Activated CD8-positive, alpha-beta T cell treated with anti-CD3 and anti-CD28 coated beads, Interleukin-2, amount 10 ng/mL, durations not matched to agents 7 days and 5 days (primary cell): ENCODE measurements at places on chromosomes 16 and 17.

- peak; percentile 22 for DNase-seq
Observed at GRCh38 chr17:55926276-55926990, 175.6 kb downstream of the PCTP start.

DNA sequence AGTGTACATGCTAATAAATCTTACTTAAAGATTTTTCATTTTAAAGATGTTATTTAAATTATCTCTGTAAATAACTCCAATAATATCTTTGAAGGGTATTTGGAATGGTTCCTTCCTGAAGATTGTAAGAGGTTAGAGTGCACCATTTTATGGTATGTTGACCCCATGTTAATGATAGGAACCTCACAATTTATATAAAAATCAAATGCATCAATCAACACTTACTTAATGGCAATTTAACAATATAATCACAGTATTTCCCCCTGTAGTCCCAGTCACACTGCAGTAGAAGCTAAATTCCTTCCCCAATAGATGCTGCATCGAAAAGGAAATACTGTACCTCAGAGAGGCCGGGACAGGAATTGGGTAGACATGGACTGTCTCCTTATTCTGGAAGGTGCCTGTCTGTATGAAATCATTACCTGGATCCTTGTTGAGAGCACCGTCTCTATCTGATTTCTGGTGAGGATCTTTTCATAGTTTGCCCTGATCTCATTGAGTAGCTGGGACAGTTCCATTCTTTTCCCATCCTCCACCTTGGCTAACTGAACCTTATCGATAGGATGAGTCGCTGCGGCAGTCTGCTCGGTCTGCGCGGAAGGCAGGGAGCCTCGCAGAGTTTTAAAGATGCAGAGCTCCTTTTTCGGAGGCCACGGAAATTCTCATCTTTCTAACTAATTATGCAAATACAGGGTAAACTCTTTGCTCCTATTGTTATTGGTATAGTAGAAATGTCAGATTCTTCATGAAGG lies at the start of gene KRT222:
KRT222 (minus strand) TSS at position 596 of the 752 bp plus-strand sequence; CDS start at position 518, 78 bp downstream.
- no peak for DNase-seq

GRCh38 chr17:39484178-39484577 lies 22.9 kb downstream of the CDK12 start:
- DNase-seq, result no peak

DNA sequence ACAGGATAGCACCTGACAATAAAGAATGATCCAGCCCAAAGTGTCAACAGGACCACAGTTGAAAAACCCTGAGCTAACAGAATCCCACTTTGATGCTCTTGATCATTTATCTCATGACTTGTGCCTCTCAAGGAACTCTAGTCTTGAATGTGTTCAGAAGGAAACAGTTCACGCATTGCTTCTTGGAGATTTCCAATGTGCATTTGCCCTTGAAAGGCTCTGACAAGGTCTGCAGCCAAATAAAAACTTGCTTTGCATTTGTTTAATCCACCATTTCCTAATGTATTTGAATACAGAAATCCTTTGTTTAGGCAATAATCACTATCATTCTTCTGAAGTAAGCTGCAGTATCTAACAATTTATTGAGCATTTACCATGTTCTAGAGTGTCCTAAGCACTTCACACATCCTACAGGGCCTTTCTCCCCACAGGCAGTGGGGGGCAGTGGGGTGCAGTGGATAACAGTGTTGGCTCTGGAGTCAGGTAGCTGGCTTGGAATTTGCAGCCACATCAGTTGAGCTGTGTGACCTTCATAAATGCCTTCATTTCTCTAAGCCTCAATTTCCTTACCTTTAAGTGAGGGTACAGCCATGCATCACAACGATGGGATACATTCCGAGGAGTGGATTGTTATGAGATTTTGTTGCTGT lies 239.7 kb downstream of the XYLT1 start:
- DNase-seq, result no peak

DNA sequence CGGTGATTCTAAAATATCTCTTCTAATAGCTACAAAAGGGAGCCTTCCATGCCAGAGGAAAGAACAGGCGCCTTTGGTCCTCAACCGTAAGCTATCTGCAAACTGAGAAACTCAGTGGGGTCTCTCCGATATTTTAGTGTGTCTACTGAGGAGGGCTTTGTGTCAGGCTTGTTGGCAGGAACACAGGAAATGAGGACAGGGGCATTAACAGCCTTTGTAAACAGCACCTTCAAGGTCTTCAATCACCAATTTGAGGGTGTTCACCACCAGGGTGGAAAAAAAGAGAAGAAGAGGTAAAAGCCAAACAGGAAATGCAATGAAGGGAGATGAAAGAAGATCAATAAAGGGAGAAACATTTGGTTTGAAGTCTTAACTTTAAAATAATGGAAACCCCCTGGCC lies 580.1 kb upstream of the SALL1 start:
- no peak for DNase-seq

DNA sequence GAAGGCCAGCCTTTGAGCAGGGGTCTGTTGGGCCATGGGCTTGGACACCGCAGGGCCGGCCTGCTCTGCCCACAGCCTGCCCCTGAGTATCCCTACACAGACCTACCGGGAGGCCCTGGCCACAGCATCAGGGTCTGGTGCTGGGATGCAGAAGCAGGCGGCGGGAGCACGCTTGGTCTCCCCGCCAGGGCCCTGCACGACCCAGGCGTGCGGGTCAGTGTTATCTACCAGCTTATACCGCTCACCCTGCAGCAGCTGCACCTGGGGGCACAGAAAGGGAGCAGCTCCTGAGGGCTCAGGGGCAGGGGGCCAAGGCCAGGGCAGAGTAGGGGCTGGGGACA lies 8.8 kb downstream of the EVPL start:
- no peak for DNase-seq

- DNase-seq, result no peak
Observed at GRCh38 chr17:17692353-17693252, 11.3 kb downstream of the RAI1 start.

- no peak for DNase-seq
Observed at GRCh38 chr16:56999409-57000270, 10.3 kb downstream of the NLRC5 start.

DNA sequence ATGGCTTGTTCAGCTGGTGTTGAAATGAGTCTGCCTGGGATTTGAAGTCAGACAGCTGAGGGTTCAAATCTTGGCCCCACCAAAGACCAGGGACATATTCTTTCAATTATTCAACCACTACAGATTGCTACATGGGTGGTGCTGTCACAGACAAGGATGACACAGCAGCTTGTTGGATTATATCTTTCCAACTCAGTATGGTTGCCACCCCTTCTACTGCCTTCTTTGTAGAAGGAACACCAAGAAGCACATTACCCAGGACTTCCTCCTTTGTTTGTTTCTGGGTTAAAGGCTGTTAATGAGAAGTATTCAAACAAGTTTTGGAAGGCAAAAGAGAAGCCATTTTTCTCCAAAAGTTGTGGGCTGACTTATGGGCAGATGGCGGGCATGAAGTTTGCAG lies 78.6 kb downstream of the COPRS start:
- DNase-seq, result no peak

DNA sequence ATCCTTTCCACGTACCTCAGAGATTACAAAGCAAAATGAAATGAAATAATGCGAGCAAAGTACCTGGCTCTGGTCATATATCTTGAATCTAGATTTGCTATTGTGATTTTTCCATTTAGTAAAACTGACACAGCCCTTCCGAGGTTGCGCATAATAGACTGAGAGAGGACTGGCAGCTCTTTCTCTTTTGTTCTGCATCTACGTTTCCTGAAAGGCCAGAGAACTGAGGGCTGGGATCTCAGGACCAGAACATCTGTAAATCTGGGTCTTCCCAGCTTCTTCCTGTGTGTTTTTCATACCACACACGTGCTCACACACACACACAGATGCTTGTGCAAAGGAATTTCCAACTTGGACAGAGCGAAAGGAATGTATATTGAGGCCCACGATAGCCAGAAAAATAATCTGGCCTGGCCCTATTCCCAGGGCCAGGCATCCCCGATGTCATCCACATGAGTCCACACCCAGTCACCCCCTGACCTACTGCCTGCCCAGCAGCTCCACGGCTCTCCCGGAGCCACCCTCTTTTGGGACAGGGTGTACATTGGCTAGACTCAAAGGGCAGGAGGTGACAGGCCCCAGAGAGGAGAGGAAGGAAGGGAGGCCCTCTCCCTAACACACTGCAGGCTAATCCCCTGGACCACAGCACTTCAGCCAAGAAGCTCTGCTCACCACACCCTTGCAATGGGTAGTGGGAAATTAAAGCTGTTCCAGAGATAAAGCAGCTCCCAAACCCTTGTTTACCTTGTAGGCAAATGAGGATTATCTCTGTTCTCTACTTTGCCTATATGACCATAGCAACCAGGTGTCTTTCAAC lies 41.8 kb downstream of the NOL11 start:
- DNase-seq, result no peak

GRCh38 chr17:49520386-49521087 lies 25.4 kb downstream of the NGFR start:
- no peak for DNase-seq

DNA sequence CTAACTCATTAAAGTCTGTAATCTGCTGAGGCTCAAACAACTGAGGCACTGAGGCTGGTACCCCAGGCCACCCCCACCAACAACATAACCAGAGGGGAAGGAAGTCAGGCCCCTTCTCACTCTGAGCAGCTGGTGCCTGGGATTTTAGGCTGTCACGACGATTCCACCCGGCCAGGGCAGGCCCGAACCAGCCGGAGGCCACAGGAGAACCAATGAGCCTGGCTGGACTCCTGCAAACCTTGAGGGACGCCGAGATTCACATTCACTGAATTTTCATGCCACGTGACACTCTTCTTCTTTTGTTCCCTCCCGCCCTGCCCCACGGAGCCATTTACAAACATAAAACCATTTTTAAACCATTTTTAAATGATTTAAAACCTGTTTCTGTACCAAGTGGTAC lies 48.1 kb downstream of the RPH3AL start:
- DNase-seq, result no peak

DNA sequence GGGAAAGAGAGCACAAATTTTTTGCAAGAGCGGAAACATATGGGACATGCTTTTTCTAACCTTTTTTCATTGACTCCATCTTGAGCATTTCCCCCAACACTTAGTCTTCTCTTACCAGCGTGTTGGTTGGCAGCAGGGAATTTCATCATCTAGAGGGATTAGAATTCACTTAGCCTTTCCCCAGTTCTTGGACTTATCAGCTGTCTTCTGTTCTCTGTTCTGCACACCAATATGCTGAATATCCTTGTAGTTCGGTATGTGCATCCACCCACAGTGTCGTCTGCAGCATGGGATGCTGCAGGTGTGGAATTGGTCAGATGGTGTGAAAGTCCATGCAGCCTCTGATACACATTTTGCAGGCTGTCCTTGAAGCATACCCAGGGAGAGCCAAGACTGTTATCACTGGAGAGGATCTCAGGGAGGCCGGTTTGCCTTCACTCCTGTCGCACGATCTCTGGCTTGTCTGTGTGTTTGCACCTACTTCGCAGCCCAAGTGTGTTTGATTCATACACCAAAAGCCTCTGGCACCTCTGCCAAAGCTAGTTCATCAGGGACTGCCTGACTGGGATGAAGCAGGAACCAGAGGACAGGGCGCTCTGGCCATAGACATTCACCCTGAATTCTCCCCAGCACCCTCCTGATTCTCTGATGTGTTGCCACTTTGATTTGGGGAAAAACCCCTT lies 93.3 kb downstream of the SOCS1 start:
- DNase-seq, result no peak

GRCh38 chr17:5705081-5705875 lies 121.0 kb upstream of the NLRP1 start:
- peak; percentile 24 for DNase-seq

GRCh38 chr16:60151987-60152386 lies 1417.9 kb upstream of the GOT2 start:
- DNase-seq, result no peak

DNA sequence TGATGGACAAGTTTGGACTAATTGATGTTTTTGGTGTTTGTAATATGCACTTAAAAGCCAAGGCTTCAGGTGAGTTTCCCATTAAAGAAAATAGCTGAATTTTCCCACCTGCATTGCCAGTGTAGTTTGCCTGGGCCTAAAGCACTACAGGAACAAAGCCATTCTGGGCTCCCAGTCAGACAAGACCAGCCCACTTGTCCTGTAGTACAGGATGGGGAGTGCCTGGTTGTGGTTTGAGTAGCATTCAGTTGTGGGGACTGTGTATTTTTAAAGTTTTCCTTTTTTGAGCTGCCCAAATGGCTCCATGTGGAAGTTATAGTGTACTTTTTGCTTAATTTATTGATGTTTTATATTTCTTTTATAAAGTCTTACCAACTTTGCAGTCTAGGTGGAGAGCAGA lies 91.7 kb downstream of the TANGO6 start:
- DNase-seq, result no peak

DNA sequence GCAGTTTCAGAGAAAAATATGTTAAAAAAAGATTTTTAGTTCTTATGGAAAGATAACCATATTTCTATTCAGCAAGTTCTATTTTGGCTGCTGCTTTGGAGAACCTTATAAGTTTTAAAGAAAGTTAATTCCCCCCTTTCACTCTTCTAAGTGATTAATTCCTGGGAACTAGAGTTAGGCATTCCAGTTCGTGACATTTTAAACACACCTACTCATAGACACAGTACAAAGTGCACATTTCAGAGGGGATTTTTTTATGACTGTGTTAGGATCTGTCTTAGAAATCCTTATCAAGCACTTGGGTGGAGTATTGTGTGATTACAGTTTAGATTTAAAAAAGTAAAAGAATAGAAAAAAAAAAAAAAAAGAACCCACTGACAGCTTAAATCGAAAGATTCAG lies 3.5 kb upstream of the CDH11 start:
- no peak for DNase-seq

DNA sequence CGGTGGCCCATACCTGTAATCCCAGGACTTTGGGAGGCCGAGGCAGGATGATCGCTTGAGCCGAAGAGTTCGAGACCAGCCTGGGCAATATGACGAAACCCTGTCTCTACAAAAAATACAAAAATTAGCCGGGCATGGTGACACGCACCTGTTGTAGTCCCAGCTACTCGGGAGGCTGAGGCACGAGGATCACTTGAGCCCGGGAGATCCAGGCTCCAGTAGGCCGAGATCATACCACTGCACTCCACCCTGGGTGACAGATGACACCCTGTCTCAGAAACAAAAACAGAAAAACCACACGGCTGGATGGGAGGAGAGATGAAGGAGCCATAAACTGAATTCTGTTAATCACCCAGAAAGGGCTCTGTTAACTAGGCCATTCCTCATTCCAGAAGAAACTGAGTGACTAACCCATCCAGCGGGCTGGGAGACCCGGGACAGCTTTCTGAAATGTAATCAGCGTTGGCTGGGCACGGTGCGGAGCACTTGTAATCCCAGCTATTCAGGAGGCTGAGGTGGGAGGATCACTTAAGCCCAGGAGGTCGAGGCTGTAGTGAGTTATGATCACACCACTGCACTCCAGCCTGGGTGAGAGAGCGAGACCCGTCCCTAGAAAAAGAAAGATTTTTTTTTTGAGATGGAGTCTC lies 641 bp upstream of the NT5C3B start:
- DNase-seq, result no peak
